ENCODE measurements at places on chromosomes 5 and 9.
A peak's percentile ranks its signal among the peaks of the same experiment; 100 is the strongest.

- no peak for DNase-seq
Measured at GRCh38 chr5:169150108-169150507, 150.8 kb downstream of the SLIT3 start.

DNA sequence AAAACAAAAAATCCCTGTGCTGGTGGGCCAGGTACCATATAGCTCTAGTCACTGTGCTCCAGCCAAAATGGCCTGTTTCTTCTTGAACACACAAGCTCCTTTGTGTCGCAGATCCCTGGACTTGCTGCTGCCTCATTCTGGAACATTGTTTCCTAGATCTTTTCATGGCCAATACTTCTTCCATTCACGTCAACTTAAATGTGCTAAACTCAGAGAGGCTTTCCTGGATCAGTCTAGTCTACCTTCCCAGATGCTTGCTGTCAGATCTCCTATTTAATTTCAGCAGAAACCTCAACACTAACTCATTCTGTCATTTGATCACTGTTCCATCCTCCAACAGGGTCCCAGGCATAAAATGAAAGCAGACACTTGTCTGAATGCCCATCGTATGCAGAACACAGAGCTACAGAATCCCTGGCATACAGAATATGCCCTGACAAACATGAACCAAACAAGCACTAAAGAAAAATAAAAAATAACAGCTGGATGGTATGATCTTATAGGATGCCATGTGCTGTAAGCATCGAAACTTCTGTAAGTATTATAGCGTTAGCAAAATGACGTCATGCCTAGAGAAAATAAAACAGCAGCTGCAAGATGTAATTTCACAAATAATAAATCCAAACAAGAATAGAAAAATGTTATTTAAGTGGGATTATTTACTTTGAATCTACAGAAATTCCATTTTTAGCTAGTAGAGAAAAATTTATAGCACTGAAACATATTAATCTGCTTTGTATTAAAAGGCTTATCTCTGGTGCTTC lies 403.7 kb upstream of the DAP start:
- DNase-seq, result no peak

DNA sequence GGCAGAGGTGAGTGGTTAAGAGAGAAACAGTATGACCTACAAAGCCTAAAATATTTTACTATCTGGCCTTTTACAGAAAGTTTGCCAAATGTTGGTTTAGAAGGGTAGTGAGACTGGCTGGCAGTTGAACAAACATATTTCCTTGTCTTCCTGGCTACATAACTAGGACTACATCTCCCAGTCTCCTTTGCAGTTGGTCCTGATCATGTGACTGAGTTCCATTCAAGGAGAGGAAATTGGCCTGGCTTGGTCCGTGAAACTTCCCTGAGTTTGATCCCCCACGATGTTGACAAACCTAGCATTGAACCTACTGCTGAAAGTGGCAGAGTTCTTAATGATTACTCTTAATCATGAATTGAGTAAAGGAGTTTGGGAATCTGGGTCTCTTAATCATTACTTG lies 280.8 kb downstream of the SLIT3 start:
- no peak for DNase-seq

GRCh38 chr9:96460470-96460869 lies 10.5 kb downstream of the HABP4 start:
- DNase-seq, result no peak

GRCh38 chr9:109012876-109013678 lies at the start of gene CTNNAL1:
Gene CTNNAL1, minus strand, starts transcription at chr9:109013499. Its CDS starts 57 bp downstream, at chr9:109013442.
- DNase-seq, result peak; percentile 90

- no peak for DNase-seq
Measured at GRCh38 chr5:178231539-178232123, 971 bp downstream of the PHYKPL start.

DNA sequence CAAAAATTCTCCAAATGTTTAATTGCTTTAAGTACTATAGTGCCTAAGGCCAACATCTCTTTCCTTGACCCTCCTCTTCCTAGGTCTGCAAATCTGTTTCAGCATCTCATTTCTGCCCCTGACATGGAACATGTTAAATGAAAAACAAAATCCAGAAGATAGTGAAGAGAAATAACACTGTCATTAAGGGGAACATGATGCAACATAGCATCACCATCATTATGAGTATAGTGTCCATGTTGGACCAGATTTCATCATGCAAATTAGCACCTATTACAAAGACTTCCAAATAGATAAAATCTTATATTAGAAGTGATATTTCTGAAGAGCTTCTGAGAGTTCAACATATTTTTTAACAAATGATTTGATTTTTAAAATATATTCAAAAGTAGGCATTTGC lies 375.2 kb downstream of the PTPRD start:
- no peak for DNase-seq

GRCh38 chr5:443239-444151 lies 519 bp downstream of the EXOC3 start:
- DNase-seq, result peak; percentile 51

DNA sequence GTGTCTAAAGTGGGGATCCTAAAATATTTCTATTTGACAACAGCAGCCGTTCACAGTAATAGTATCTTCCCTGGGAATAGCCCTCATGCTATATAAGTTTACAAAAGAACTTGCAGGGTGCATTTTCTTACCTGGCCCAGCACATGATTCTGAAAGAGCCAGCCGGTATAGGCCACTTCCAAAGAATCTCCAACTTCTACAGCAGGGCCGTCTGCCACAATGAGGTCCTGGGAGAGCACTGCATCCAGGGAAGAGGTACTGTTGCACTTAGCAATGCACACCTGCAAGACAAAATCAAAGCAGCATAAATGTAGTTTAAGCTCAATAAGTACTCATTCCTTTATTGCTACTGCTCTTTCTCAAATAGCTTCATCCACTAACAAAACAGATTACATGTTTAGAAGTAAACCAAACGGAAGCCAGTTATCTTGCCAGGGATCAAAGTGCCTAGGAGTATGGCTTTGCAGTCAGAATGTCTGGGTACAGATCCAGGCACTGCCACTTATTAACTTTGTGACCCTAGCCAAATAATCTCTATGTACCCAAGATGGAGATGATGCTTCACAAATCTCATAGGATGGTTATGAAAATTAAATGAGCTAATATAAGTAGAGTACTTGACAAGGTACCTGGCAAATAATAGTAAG lies 21.3 kb downstream of the FKBP15 start:
- DNase-seq, result no peak

DNA sequence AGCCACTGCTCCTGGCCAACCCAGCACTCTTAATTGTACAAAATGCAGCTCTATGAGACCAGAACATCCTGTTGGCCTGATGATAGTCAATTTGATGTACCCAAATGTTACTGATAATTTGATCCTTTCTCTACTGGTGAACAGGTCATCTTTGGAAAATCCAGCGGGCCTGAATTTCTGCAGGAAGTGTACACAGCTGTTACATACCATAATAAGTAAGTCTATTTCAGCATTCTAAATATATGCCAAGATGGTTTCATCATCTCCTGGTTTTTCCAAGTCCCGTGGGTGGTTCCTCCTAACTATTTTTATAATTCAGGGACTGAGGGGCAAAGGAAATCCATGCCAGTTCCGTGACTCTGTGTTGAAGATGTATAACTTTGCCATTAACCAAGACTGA lies 155.4 kb downstream of the DOCK8 start:
- no peak for DNase-seq

- DNase-seq, result no peak
Measured at GRCh38 chr5:102759289-102759688, 4.2 kb downstream of the PAM start.

- peak; percentile 96 for DNase-seq
Measured at GRCh38 chr9:131755541-131756198, 15.8 kb upstream of the RAPGEF1 start.
